ENCODE measurements at places on chromosomes 1 and 21.

DNA sequence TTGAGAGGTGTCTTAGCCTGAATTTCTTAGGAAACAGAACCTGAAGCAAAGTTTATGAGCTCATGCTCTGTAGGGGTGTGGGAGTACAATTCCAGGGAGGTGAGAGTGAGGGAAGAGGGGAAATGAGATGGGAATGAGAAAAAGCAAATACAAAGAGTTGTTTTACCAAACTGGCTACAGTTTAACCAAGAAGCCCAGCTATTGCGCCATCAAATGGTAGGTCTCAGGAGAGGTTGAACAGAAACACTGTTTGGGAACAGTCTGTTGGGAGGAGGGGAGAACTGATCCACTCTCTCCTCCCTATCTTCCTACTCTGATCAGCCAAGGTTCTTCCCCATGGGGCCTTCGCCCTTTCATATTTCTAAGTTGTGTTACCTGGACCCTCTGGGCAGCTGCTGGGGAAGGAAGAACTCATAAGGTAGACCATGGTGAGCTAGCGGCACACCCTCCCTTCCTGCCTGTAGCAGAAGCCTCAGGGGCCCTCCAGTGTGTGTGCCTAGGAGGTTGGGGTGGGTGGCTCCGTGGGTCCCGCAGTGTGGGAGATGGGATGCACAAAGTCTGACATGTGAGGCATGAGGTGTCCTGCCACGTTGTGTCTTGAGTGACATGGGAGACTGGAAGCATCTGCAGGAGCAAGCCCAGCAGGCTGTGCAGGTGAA is 120.5 kb downstream of the UCK2 start:
- no peak for DNase-seq

DNA sequence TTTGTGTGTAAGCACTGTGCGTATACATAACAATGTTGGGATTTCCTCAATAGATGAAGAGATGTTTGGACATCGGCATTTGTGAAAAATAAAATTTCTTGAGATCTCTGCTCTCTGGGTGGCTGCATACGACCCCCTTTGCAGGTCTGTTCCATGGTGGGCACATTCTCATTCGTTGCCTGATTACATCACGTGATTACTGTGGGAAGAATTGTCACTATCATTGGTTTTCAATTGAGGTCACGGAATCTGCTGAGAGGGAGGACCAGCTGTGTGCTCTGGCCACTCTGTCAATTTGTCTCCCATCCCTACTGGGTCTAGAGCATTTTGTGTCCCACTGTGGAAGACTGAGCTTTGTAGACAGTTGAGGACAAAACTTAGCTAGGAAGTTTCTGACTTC is 81.8 kb downstream of the DISC1 start:
- DNase-seq, result no peak

GRCh38 chr1:73899311-73899710 is 298.7 kb downstream of the LRRIQ3 start:
- DNase-seq, result no peak

DNA sequence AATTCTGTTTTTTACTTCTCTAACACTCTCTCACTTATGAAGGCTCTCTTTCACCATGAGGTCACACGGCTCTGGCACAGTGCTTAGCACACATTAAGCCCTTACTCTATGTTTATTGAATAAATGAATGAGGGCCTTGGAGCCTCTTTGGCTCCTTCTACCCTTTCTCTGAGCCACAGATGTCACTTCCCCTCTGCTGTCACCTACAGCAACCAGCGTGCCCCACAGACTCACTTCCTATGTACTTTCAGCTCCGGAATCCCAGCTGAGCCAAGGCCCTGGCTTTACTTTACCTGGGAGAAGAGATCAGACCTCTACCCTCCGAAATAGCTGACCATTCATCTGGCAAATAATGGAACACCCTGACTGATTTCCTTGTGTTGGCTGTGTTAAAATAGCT is 53.7 kb upstream of the HMCN1 start:
- no peak for DNase-seq
